Activated T-helper 9 cell treated with anti-CD3 and anti-CD28 coated beads, Interleukin-2, amount 50 U/mL, for 16 hours (primary cell): ENCODE measurements at places on chromosomes 5 and 9.

DNA sequence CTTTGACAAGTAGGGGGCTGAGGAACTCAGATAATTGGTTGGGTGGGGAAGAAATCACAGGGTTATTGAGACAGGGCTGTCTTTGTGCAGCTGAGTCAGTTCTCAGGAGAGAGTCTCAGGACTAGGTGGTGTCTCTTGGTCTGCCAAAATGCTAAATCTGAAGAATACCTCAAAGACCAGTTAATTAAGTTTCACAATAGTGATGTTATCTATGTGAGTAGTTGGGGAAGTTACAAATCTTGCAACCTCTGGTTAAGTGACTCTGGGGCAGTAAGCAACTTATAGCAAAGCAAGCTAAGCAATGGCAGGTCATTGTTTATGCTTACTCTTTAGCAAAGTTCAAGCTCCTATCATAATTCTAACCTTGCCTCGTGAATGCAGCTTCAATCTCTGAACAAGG, 53.6 kb downstream of the GIN1 start:
- DNase-seq, result no peak

GRCh38 chr5:352639-353611, 31.4 kb downstream of the AHRR start:
- no peak for DNase-seq

- DNase-seq, result no peak
Measured at GRCh38 chr5:148820461-148821395, 5.7 kb upstream of the ADRB2 start.

GRCh38 chr5:133256276-133256675, 204.5 kb downstream of the HSPA4 start:
- no peak for DNase-seq

- DNase-seq, result no peak
Measured at GRCh38 chr5:123261752-123262151, 161.5 kb downstream of the CEP120 start.

DNA sequence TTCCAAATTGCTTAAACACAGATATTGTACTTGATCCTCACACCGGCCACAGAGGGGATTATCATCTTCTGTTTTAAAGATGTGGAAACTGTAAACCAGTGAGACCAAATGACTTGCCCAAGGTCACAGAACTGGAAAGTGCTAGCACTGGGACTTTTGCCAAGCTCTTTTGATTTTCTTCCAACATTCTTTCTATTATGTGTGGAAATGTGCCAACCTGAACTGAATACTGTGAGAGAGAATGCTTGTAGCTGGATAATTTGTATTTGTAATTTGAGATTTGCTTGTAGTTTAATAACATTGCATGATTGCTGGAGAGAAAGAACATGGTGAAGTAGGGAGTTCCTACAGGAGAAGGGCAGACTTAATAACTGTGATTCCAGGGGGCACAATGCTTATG, 977.9 kb upstream of the NUDT12 start:
- DNase-seq, result no peak

DNA sequence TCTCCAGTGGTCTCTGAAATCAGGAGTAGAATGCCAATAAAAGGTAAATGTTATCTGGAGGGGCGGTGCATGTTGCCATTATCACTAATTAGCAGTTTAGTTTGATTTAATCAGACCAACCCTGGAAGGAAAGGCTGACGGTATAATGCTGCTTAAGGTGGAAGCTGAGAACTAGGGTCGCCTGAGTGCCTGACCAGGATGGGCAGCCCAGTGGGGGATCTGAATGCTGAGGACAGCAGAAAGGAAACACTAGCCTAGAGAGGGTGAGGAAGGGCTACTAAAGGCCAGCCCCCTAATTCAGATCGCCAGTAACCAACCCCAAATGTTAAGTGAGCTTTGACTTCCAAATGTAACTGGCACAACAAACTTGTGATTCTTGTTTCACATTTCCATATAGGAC, 172.2 kb downstream of the APBA1 start:
- no peak for DNase-seq

DNA sequence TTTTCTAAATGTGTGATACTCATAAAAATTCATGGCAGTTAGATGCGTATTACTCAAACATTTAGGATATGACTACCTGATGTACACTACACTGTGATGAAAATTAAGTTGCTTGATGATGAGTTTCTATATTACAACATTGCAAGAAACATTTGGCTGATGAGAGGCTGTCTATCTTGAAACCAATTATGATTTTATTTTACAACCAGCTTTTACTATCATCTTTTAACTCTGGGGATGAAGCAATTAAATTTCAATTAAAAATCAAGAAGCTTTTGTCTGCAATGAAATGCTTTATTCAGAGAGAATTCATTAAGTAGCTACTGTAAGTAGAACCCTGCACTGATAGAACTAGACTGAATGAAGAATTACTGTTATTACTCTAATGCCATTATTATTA, 500.4 kb downstream of the KCTD16 start:
- no peak for DNase-seq

DNA sequence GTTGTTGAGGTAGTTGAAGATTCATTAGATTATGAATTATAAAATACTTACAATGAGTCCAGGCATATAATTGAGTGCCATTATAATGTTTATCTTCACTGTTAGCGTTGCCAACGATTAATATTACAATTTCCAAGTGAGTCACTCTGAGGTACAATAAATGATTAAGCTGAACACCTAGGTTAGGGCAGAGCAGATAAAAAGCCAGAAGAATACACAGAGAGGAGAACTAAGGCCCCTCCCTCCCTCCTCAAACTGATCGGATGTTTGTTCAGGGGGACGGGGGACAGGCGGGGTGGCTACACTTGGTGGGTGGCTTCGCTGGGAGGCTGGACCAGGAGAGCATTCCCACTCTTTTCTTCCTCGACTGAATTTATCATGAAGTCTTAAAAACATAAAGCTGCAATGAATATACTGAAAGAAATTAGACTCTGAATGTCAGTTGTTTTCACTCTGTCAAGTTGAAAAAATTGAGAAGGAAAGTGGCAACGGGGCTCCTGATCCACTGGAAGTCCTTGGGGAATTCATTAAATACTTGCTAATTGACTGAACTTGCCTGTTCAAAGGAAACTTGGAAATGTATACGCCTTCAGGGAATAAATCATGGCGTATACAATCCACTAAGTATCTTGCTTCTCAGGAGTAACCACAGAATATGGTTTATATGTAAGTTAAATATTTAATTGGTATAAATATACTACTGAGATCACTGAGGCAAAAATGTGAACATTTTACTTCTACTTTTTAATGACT, 198.1 kb downstream of the TSSK1B start:
- no peak for DNase-seq

- DNase-seq, result no peak
Measured at GRCh38 chr5:58454025-58454424, 5.9 kb downstream of the PLK2 start.

DNA sequence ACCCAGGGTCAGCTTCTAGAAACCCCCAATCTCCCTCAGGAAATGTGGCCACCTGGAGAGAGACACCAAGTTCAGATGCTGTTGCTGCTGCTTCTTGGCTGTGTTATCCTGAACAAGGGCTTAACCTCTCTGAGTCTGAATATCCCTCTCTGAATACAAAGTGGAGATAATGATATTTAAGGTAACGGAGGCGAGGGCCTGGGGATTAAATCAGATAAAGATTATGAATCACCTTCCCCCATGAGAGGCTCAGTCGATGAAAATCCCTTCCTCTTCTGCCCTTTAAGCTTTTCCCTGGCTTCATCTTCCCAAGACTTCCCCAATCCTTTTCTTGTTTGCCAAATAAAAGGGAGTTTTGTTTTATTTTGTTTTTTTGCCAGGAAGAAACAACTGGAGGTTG, 8.1 kb upstream of the CPLX2 start:
- no peak for DNase-seq

DNA sequence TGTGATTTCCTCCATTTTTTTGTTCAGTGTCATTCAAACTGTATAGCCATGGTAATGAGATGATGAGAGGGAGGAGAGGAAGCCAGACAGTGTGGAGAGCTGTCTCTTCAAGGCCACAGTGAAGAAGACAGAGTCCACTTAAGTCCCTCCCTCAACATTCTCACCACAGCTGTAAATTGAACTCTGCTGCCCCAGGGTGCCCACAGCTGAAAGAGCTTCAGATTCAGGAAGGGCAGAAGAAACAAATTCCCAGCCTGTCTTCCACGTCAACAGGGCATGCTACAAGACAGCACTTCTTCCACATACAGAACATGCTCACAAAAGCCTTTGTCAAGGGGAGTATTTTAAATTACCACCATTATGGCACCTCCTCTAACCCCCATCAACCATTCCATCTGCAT, 100.4 kb downstream of the KLHL3 start:
- no peak for DNase-seq

- no peak for DNase-seq
Measured at GRCh38 chr9:129206401-129206800, 28.3 kb upstream of the IER5L start.

- DNase-seq, result no peak
Measured at GRCh38 chr5:151903243-151903653, 21.4 kb downstream of the GLRA1 start.

DNA sequence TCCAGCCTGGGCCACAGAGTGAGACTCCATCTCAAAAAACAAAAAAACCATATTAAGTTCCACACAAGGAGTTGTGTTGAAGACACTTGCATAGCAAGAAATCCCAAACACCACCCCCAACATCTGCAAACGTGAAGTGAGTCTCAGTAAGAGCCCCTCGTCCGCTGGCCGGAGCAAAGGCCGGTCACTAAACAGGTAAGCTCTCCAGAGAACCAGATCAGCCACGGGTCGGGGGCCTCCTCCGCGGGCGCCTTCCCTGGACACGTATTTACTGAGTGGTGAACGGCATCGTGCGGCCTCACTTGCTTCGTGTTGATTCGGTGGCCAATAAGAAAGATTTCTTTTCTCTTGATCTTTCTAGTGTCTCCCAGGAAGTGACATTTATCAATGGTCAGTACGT, 93.6 kb downstream of the MRPL36 start:
- DNase-seq, result no peak

GRCh38 chr5:40429258-40430100, 250.2 kb upstream of the PTGER4 start:
- no peak for DNase-seq

DNA sequence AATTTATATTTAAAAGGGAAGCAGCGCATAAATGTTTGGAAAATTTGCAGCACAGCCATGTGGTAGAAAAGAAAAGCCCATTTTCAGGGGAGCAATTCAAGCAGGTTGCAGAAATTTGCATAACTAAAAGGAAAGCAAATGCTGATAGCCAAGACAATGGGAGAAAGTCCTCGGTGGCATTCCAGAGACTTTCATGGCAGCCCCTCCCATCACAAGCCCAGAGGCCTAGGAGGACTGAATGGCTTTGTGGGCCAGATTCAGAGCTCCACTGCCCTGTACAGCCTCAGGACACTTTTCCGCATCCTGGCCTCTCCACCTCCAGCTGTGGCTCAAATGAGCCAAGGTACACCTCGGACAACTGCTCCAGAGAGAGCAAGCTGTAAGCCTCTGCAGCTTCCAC, 462.9 kb downstream of the CDK5RAP2 start:
- no peak for DNase-seq

- DNase-seq, result no peak
Measured at GRCh38 chr5:69049151-69049550, 44.7 kb upstream of the SLC30A5 start.

DNA sequence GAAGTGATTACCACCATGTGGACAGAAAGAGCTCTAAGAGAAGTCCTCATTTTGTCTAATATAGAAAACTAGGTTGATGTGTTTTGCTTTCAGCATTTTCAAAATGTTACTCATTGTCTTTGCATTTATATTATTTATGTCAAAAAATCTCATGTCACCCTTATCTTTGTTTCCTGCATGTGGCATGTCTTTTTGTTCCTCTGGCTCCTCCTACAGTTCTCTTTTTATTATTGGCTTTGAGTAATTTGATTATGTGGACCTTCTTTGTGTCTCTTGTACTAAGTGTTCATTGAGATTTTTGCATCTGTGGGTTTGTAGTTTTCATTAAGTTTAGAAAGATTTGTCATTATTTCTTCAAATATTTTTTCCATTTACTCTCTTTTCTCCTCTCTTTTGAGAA, 58.8 kb downstream of the GNG10 start:
- no peak for DNase-seq

DNA sequence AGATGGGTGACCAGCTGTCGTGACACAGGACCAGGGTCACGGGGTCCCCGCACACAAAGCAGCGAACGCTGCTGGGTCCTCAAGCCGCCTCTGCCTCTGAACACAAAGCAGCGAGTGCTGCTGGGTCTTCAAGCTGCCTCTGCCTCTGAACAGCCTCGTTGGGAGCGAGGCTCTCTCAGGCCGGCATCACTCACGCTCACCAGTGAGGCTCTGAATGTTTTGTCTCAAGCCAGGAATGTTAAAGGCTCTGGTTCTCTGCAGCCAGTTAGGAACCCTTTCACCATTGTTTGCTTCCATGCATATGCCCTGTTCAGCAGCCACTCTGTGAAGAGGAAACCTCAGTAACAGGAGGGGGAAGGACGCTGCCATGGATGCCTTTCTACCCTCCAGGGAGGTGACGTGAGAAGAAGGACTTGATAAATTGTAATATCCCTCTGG, 82.7 kb upstream of the TAF11L2 start:
- DNase-seq, result no peak

DNA sequence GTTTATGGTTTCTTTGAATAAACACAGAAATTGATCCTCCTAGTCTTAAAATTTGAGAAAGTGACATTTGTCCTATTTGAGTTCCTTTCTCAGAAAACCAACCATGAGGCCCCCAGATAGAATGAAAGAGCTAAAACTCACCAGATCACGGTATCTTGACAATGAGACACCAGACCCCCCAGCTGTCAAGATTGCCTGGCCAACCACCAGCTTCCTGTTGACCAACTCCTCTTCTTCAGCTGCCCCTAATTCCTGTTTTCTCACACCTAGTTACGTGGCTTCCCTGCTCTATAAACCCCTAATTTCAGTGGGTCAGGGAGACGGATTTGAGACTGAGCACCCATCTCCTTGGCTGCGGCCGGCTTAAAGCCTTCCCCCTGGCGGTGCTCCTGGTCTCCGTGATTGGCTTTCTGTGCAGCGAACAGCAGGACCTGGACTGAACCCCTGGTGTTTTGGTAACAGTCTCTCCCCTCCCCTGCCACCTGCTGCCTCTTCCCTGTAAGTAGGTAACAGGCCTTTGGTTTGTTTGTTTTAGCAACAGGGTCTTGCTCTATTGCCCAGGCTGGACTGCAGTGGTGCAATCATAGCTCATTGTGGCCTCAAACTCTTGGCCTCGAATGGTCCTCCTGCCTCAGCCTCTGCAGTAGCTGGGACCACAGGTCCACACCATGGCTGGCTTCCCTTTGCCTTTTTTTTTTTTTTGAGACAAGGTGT, 4.8 kb upstream of the ENTPD2 start:
- DNase-seq, result no peak

DNA sequence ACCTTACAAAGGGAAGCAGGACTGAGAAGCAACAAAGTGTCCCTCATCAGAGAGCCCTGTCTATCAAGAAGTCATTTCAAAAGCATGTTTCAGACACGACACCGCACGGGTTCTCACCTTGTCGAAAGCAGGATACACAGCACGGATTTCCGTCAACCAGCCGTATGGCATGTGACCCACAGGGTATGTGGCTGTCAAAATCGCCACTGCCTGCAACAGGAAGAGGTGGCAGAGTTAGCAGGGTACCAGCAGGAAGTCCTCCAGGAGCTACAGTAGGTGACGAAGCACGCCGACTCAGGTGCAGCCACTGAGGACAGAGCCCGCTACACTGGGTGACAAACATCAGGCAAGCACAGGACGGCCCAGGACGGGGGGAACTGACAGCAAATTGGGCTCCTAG, 81.2 kb downstream of the OTULIN start:
- DNase-seq, result no peak
